ENCODE measurements at places on chromosomes 11 and 22.

GRCh38 chr11:95140397-95141033 lies 50.9 kb downstream of the ENDOD1 start:
- DNase-seq = no peak

DNA sequence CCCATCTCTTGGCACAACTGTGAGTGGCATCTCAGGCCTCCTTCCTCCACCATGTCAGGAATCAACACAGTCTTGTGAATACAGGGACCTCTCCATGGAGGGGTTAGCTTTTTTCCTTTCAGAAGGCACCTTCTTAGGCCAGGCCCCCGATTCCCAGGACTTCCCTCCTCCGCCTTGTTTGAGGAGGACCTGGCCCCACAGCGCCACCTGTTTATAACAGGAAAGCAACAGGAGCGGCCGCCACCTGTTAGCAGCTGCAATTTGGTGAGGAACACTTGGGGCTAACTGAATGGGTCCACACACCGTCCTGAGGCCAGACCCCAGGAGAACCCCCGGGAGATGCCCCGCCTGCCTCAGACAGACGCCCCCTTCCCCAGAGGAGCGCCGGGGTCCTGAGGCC lies 3.8 kb upstream of the PKP3 start:
- no peak for DNase-seq

GRCh38 chr22:23704062-23704461 lies 13.2 kb downstream of the RGL4 start:
- DNase-seq = no peak

DNA sequence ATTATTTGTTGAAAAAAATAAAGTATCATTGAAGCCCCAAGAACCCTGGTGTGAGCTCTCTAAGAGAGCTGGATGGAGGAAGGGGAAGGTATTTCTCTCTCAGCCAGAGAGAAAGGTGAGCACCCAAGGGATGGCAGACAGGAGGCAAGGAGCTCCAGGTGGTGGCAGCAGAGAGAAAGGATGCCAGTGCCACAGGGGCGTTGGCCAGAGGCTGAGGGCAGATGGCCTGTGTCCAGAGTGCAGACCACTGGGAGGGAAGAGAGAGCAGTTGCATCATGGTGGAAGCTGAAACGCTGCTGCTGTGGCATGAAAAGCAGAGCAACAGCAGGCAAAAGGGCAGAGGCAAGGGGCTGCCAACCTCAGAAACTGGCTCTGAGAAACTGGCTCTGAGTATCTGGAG lies 8.5 kb downstream of the SPON1 start:
- DNase-seq = no peak

- DNase-seq = no peak
These were observed 34.6 kb upstream of the SHANK2 start for GRCh38 chr11:71286701-71287643.

DNA sequence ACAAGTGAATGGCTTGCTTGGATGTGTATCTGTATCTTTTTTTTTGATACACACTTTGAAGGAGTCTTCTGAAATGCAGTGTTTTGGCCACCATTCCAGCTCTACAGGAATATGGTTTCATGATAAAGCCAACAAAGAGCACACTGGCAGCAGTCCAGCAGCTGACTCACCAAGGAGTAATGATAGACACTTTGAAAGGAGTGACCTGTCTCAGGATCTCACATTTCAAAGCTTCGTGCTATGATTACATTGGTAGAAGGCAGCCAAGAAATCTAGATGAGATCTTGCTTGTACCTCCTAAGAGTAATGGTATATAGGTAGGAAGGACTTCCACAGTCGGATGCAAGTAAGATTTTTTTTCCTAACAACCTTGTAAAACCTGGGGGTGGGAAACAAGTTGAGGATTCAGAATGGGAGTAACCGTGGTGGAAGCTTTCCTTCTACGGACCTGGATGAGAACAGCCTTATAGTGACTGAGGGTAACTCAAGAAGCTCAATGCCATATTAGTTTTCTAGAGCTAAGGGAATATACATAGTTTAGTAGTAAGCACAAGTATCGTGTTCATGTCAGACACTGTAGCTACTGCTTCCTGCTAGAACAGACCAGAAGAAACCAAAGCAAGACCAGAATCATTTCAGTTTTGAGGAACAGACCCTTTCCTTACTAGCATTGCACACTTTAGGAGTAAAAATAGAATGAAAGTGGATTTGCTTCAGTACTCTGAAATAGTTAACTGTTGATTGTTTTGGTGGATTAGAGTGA lies 25.0 kb downstream of the MTMR3 start:
- no peak for DNase-seq

DNA sequence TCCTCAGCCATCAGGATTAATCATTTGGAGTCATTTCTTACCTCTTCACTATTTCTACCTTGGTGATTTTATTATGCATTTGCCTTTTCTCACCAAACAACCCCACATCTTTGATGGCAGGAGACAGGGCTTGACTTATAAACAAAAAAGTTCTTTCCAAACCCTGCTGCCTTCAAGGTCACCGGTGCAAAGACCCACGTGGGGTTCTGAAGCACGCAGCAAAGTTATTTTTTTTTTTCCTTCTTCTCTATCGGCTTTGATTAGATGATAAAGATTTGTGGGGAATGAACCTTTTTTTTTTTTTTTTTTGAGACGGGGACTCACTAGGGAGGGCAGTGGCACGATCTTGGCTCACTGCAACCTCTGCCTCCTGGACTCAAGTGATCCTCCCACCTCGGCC lies 44.1 kb downstream of the DRG1 start:
- DNase-seq = no peak

- peak; percentile 89 for DNase-seq
These were observed 15.8 kb upstream of the EHD1 start for GRCh38 chr11:64894070-64894811.

- DNase-seq = no peak
These were observed 45.4 kb upstream of the ATXN10 start for GRCh38 chr22:45626198-45626651.

DNA sequence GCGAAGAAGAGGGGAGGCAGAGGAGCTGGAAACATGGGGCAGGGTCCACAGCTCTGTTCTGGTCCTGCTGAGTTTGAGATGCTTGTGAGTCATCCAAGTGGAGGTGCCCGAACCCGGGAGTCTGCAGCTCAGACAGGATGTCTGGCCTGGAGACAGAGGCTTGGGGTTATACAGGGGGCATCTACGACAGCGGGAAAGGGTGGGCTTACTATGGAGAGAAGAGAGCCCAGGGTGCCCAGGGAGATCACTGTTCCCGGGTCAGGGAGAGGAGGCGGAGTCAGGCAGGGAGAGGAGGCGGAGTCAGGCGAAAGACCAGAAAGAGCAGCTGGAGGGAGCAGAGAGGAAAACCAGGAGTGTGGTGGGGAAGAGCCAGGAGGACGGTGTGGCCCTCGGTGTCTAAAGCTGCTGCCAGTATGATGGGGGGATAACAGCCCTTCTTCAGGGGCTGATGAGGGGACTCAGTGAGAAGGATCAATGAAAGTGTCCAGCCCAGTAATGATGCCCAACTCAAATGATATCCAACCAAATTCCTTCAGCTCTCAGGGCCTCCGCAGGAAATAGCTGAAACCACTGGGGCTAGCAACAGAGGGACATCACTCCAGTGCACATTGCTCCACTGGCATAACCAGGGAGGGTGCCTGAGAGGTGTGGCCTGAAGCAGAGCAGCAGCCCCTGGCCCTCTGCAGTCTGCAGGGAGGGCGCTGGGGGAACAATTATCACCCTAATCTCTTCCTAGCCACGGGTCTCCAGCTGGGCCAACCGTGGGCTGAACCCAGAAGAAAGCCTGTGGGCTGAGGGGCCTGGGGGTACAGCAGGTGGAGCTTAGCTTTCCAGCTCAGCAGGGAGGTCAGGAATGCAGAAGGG lies 2.6 kb upstream of the LTBP3 start:
- DNase-seq = no peak

GRCh38 chr11:1755692-1756561 lies 5.5 kb upstream of the IFITM10 start:
- no peak for DNase-seq

DNA sequence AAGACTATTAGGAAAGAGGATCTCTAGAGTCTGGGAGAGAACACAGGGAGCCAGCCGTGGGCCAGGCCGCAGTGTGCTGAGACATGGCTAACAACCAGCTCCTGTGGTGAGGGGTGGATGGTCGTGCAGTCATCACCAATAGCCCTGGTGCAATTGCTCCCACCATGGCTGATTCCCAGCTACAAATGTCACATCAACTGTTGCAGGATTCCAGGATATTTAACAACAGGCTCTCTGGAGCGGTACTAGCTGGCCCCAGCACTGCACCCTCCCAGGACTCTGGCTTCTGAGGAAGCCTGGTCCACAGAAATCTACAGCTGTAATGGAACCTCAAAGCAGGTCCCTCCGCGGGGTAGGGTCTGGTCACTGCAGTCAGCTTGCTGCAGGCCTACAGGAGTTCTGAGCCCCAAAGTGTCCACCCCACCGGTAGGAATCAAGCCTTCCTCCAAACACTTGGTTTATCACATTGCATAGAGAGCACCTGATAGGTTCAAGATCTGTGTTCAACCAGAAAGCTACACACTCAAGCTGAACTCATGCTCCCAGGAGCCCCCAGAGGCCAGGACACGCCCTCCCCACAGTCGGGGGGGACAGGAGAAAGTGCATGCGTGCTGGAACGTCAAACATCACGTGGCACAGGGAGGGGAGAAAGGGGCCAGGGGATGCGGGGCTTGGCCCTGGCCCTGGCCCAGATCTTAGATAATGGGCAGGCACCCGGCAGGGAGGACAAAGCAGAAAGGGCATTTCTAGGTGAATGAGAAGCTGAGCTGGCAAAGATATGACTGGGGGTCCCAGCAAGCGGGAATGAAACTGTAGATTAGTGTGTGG lies 609.0 kb downstream of the TBC1D22A start:
- DNase-seq = no peak

DNA sequence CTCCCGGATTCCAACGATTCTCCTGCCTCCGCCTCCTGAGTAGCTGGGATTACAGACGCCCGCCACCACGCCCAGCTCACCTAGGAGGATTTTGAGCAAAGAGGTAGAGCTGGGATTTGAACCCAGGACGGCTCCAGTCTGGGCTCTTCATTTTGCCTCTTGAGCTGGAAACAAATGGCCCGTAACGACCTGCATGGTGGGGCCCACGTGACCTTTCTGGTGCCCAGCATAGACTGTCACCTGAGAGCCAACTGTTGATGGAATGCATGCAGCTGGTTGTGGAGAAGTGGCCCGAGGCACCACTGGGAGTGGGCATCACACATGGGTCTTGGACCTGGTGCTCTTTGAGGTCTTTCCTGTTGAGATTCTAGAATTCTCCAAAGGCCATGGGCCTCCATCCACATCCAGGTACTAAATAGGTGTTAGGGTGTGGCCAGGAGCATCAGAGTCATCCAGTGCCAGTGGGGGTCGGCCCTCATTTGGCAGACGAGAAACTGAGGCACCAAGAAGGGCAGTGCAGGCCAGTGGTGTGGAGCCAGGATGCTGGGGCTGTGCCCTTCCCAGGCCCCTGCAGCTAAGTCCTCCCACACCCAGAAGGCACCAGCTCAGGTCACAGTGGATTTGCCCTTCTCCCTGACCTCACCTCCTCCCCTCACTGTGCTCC lies 3.9 kb downstream of the ATF4 start:
- DNase-seq = no peak

DNA sequence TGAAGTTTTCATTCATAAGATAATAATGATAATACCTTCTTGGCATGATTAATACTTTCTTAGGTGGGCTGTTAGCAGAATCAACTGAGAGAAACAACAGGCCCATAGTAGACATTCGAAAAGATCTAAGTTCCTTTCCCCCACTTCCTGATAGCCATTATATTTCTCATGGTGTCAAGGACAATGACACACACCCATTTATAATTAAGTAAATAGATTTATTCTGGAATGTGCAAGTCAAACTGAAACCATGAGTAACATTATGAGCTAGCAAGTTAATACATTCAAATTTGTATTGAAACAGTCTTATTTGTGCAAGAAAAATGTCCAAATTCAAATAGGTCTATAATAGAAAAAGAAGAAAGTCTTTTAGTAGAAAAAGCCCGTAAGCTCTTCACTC lies 301.1 kb downstream of the GUCY1A2 start:
- no peak for DNase-seq

GRCh38 chr11:33545931-33546330 lies 154.7 kb downstream of the C11orf91 start:
- DNase-seq = no peak

DNA sequence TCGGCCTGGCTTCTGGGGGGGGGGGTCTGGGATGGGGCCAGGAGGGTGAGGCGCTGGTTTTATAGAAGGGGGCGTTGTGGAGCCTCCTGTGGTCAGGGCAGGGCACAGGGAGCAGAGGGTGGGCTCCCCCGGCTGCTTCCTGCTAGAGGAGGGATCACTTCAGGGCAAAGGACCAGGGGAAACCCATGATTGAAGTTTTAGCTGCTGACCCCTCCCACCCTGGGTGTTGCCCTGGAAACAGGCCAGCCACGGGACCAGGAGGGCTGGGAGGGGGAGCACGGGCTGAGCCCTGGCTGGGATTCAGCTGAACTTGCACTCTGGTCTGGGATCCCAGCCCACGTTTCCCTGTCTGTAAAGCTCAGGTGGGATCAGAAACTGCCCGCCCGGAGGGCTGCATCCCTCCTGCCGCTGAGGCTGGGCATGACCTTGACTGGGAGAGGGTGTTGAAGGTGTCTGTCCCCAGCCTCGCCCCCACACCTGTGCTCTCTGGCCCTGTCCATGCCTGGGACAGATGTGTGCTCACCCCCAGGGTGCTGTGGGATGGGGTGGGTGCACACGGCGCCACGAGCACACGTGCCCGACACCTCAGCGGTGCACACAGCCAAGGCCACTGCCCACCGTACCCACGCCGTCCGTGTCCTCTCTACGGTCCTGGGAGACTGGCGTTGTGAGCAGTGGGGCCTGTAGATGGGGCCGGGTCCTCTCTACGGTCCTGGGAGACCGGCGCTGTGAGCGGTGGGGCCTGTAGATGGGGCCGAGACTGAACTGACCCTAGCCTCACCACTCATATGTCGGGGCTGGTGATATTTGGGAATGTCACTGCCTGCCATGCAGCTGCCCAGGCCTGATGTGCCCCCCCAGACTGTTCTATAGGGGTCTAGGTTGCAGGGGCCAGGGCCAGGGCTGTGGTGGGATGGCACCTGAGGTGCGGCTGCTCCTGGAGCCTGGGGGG lies 2.3 kb downstream of the TSPAN4 start:
- DNase-seq = no peak

DNA sequence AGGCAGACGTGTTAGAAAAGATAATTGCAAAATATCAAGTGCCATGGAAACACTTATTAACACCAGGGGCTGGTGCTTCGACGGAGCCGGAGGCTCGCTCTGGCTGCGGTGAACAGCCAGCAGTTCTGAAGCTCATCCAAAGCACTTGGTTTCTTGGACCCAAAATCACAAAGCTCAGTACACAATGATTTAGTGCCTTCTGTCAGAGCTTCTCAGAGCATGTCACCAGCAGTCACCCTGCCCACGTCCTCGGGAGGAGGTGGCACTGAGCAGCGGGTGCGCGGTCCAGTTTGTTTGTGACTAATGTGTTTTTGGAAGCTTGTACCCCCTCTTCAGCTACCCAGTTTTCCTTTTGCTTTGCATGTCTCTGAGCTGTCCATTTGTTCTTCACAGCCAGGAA lies 58.7 kb upstream of the KIRREL3 start:
- no peak for DNase-seq

All from stimulated activated CD8-positive, alpha-beta memory T cell treated with anti-CD3 and anti-CD28 coated beads, Interleukin-12 subunit alpha, Interleukin-12 subunit beta, amount 100 ng/mL, for 1 hour (primary cell).